ENCODE measurements at places on chromosomes 2 and 18.

DNA sequence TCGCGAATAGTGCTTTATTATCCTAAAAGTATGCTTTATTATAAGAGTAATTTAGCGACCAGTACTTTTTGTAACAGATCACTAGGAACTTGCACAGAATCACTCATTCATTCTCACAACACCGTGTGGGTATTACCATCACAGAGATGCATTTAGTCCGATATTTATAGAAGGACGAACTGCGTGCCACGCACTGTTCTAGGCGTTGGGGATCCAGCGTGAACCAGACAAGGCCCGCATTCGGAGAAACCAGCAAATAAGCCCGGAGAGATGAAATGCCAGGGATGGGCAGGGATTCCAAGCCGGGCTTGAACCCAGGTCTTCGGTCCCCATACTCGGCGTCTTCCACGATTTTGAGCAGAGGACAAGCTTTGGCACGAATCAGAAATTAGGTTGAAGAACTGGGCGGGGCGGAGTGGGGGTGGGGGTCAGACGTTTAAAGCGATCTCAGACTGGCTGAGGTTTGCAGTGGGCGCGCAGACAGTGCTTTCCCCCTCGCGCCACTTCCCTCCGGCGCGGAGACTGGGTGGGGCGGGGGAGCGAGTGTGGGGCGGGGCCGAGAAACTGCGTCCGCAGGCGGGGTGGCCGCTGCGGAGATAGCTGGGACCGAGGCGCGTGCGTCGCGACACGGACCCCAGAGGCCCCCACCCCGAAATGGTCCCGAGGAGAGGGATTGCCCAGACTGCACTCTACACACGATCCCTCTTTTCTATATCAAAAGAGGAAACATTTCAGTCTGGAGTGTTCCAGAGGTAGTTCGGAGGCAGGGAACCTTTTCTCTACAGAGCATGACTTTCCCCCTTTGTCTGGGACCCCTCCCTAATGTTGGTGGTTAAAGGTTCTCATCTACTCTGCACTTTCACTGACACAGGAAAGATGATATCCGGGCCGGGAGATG lies 1.1 kb upstream of the CXCR4 start:
- peak; percentile 94 for DNase-seq

DNA sequence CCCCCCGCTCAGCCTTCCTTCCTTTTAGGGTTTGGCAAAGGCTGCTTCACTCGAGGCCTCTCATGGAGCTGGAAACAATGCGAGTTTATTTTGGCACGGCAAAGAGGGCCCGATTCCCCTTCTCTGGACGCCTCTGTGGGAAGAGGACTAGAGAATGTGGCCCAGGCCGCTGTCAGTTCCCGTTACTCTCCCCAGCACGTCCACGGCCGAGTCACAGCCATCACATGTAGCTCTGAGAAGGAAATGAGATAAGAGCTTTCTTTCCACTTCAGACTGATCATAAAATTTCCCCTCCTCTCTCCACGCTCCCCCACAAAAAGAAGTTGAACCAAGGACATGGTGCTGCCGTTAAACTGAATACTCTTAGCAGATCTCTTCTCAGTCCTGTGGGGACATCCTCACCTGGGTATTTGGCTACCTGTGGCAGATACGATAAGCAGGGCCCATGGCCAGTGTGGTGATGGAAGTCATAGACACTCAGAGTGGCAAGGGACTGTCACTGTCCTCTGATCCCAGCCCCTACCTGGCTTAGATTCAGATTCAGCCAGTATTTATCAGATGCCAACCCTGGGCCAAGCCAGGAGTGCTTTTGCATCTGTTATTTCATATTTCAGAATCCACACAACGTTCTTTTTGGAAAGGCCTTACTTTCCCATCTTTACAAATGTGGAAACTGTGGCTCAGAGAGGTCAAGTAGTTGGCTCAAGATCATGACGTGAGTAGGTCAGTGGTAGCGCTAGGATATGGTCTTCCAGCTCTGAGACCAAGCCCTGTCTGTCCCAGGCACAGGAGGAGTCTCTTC lies 101.2 kb downstream of the MCFD2 start:
- DNase-seq = no peak

GRCh38 chr2:238761868-238762267 lies 86.0 kb upstream of the TWIST2 start:
- no peak for DNase-seq

DNA sequence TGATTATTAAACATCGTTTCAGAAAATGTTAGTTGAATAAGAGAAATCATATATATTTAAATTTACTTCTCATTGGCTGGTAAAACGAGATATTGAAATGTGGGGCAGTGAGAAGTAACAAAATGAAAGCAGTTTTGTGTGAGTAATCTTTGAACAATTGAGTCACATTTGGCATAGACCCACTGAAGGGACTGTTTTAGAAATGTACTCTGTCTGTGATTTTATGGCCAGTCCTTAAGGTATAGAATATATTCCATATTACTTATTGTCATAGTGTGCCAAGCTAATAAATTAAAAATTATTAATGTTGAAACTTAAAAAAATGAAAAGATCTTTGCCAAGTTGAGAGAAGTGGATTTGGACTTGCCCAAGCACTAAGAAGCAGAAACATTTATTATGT lies 222.4 kb upstream of the COL3A1 start:
- no peak for DNase-seq

DNA sequence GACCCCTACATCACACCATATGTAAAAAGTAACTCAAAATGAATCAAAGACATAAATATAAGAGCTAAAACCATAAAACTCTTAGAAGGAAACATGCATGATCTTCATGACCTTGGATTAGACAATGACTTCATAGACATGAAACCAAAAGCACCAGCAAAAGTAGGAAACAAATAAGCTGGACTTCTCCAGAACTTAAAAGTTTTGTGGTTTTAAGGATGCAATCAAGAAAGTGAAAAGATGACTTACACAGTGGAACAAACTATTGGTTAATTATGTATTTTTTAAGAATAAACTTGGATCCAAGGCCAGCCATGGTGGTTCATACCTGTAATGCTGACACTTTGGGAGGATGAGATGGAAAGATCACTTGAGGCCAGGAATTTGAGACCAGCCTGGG lies 150.2 kb downstream of the GALNT1 start:
- DNase-seq = no peak

DNA sequence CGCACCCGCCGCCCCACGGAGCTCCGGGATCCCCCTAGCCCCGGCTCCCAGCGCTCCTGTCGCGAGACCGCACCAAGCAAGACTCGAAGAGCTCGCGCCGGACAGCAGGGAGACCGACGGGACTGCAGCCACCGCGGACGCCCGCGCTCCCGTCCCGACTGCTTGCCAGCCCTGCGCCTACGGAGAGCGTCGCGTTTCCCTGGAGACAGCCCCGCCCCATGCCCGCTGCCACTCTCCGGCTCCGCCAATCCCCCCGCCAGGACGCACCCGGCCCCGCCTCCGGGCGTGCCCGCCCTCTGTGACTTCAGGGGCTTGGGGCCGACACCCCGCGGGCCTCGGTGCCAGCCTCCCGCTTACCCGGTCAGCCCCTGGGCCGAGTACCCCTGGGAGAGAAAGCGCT lies at the start of gene ANKMY1:
Gene ANKMY1, minus strand, starts transcription at position 181 of the 400 bp plus-strand sequence. CDS start 653 bp downstream, outside the sequence.
- peak; percentile 69 for DNase-seq

- DNase-seq = no peak
These were observed 536.8 kb downstream of the XIRP2 start for GRCh38 chr2:167424803-167425755.

- no peak for DNase-seq
These were observed 36.1 kb downstream of the STPG4 start for GRCh38 chr2:47119001-47119400.

- DNase-seq = no peak
These were observed 120.9 kb upstream of the RND3 start for GRCh38 chr2:150608341-150608740.

GRCh38 chr2:158323381-158323780 lies 133.2 kb downstream of the CCDC148 start:
- no peak for DNase-seq

DNA sequence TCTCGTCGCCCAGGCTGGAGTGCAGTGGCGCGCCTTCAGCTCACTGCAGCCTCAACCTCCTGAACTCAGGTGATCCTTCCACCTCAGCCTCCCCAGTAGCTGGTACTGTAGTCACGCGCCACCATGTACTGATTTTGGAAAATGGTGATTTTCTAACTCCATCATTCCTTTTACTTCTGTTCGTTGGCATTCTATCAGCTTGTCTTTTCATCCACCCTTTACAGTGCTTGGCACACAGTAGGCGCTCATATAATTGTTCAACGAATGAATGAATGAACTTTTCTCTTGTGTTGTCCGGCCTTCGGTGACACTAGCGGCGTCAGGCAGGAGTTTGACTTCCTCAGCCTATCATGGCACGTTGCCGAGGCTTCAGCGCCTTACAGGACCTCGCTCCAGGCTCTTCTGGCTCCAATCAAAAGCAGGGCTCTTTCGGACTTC lies 373 bp upstream of the MTHFD2 start:
- DNase-seq = no peak

DNA sequence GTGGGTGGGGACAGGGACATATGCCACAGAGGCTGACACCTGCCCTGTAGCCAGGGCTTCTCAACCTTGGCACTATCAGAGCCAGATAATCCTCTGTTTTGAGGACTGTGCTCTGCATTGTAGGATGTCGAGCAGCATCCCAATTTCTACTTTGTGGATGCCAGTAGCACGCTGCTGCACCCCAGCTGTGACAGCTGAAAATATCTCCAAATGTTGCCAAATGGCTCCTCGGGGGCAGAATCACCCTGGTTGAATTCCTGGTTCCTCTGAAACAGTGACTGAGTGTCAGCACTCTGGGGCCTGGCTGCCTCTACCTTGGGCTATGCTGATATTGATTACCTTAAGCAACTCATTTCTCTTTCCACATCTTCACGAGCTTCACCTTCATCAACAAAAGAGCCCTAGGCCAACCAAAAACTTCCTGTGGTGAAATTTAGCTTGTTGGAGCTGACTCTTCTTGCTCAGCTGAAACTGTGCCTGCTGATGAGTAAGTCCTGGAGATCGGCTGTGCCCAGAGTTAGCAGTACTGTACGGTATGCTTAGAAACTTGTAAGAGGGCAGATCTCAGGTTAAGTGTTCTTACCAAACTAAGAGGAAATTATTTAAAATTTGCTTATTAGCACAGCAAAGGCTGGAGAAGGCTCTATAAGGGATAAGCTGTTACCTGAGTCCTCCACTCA lies 138.1 kb downstream of the SEPTIN10 start:
- DNase-seq = no peak

DNA sequence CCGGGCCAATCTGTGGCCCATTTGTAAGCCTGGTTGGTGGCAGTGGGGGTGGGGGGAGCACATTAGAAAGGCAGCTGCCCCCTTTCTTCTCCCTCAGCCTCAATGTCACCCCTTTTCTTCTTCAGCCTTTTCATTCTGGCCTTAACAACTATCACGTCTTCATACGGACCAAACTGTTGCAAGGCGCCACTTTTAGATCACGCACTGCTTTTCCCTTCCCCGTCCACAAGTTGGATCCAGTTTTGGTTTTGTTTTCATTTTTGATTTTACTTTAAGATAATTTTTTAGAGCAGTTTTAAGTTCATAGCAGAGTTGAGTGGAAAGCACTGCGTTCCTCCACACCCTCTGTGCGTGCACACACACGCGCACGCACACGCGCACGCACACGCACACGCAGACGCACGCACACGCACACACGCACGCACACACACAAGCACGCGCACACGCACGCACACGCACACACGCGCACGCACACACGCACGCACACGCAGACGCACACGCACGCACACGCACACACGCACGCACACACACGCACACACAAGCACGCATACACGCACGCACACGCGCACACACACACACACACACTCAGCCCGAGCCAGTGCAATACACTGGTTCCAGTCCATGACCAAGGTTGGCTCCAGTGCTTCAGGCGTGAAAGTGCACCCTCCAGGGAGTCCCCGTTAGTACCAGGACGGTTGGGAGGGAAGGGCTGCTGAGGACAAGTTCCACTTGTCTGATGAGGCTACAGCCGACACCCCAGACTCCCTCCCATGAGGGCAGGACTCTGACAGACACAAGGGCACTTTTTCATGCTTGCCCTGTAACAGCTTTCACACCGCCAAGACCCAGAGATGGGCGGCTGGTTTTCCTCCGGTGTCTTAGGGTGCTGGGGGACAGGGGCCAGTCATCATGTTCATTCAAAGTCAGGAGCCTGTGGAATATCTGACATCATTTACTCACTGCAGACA lies 22.4 kb downstream of the FBLN7 start:
- no peak for DNase-seq

DNA sequence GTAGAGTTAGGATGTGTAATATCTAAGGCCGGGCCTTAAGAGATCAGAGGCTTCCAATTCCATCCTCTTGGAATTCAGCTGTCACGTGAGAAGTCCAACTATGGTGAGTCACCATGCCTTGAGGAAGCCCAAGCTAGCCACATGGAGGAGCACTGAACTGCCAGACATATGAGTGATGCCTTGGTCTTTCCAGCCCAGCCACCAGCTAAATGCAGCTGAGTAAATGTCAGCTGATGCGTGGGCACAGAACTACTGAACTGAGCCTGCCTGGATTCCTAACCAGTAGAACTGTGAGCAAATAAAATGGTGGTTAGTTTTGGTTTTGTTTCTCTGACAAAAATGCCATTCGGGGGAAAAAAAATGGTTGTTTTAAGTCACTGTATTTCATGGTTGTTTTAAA lies 153.7 kb upstream of the SERTAD2 start:
- no peak for DNase-seq

GRCh38 chr2:176601066-176601465 lies 331.8 kb downstream of the MTX2 start:
- DNase-seq = no peak

- DNase-seq = peak; percentile 8
These were observed 116.3 kb upstream of the SCN7A start for GRCh38 chr2:166610180-166610912.

GRCh38 chr2:105231232-105231619 lies 10.3 kb upstream of the GPR45 start:
- no peak for DNase-seq

GRCh38 chr18:38198526-38198925 lies 632.9 kb upstream of the CELF4 start:
- DNase-seq = no peak

DNA sequence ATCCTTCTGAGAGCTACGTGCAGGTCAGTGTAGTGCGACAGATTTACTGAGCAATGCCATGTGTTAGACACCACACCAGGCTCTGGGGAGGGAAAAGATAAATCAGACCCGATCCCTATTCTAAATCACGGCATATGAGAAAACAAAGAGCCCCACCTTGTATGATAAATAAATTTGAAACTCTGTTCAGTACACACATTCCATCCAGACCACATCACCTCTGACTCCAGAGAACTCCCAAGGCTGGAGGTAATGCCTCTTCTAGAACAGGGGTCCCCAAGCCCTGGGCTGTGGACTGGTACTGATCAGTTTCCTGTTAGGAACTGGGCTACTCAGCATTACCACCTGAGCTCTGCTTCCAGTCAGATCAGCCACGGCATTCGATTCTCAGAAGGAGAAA lies 77.3 kb downstream of the QPCT start:
- no peak for DNase-seq

All from CD4-positive, alpha-beta T cell treated with Interleukin-1 beta for 1 hour (primary cell).